ENCODE measurements at places on chromosomes 6 and 20.

GRCh38 chr6:107763946-107764345 is 60.2 kb downstream of the SCML4 start:
- DNase-seq, result no peak

DNA sequence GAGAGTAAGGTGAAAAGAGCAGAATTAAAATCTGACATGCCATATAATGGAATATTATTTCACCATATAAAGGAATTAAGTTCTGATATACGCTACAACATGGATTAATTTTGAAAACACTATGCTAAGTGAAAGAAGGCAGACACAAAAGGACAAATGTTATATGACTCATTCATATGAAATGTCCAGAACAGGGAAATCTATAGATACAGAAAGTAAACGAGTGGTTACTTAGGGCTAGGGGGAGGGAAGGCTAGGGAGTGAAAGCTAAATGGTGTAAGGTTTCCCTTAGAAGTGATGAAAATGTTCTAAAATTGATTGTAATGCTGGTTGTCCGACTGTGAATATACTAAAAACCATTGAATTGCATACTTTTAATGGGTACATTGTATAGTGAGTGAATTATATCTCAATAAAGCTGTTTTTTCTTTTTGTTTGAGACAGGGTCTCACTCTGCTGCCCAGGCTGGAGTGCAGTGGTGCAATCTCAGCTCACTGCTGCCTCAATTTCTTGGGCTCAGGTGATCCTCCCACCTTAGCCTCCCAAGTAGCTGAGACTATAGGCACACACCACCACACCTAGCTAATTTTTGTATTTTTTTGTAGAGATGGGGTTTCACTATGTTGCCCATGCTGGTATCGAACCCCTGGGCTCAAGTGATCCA is 8.2 kb downstream of the PRPH2 start:
- DNase-seq, result no peak

GRCh38 chr6:121584586-121585369 is 149.3 kb downstream of the GJA1 start:
- no peak for DNase-seq

- no peak for DNase-seq
Observed at GRCh38 chr6:115766745-115767462, 293.8 kb downstream of the FRK start.

DNA sequence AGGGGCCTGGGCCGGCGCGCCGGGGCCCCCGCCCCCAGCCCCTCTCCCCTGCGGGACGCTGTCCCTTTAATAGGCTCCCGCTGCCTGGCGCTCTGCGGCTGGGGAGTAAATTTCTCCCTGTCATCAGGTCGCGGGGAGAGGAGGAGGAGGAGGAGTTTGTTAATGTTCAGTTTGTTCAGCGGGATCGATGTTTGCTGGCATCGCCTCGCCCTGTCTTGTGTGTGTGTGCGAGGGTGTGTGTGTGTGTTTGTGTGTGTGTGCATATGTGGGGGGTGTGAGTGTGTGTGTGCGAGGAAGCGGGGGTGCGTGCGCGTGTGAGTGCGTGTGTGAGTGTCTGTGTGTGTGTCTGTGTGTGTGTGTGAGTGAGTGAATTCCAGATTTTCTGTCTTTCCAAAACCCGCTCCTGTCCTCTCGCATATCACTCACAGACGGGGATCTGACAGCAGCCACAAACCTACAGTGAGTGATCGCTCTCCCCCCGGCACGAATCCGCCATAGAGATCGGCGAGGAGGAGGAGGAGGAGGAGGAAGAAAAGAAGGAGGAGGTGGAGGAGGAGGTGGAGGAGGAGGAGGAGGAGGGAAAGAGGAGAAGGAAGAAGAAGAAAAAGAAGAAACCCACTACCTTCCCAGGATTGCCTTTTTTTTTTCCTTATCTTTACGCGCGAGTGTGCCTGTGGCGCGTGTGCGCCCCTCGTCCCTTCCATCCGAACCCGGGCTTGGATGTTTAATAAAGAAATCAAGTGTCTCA is at the start of gene TSHZ2:
Gene TSHZ2 (plus strand): TSS at position 169 of the 748 bp plus-strand sequence. CDS start 936 bp downstream, outside the sequence.
- peak; percentile 28 for DNase-seq

DNA sequence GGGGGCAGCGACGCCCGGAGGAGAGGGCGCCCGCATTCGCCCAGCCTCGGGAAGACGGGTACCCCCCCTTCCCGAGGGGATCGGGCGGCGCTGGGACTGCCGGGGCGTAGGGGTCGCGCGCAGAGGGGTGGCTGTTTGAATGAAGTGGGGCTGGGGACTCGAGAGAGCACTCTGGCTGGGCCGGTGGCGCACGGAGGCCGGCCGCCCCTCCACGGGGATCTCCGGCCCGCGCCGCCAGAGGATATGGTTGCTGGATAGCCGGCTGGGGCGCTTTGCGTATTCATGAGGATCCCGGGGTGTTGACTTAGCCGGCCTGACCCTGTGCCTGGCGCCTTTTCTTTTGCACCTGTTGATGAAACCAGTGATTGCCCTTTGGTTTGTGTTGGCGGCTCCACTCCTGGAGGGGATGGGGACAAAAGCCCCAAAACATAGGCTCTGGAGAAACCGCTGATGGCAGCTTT is 469 bp downstream of the SYNJ2 start:
- no peak for DNase-seq

GRCh38 chr20:63315240-63315689 is 22.3 kb downstream of the COL20A1 start:
- DNase-seq, result no peak

- no peak for DNase-seq
Observed at GRCh38 chr6:66362888-66363287, 655.9 kb upstream of the EYS start.

DNA sequence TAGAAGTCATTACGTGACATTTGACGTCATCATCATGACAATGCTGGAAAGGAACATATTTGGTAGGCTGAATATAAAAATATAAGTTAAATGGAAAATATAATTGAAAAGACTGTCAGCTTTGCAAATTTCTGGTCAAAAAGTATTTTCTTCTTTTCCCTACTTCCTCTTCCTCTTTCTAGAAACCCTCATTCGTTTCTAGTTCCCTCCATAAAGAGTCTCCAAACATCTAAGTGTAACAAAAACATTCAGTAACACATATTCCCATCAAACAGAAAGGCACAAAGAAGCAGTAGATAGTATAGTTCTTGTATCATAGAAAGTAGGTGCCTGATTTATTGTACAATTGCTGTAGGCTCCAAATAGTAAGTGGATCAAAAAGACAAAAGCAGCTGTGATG is 150.8 kb upstream of the FAM83B start:
- DNase-seq, result no peak

DNA sequence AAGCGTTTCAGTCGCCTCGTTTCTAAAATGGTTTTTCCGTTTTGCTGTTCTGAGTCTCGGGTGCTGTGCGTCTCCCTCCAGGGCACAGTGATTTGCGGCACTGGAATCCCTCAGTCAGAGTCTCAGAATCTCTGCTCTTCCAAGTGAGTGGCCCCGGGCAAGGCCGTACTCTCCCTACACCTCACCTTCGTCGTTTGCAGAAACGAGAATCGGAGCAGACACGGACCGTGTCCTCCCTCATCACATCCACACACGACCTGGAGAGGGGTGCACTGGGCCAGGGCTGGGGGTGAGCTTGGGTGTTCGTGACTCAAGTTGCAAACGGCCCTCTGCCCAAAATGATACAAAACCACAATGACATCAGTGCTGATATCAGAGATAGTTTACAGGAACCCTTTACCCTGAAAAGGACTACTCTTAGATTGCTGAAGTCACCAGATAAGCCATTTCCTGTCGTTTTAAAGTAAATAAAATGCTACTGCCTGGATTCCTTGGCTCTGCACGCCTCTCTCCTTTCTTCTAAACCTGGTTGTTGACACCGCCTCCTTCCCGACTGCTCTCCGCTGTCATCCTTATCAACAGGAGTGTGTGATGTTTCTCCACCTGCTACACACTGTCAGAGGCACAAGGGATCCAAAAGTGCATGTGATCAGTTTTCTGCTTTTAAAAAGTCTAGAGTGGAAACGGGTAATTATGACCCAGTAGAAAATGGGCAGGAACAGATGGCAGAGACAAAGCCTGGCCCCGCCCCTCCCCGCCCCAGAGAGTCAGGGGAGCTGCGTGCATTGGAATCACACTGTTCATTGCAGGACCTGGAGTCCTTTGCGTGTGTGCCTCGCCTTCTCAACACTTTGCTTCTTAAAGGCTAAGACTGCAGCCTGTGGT is 38.4 kb downstream of the KIF25 start:
- DNase-seq, result no peak

DNA sequence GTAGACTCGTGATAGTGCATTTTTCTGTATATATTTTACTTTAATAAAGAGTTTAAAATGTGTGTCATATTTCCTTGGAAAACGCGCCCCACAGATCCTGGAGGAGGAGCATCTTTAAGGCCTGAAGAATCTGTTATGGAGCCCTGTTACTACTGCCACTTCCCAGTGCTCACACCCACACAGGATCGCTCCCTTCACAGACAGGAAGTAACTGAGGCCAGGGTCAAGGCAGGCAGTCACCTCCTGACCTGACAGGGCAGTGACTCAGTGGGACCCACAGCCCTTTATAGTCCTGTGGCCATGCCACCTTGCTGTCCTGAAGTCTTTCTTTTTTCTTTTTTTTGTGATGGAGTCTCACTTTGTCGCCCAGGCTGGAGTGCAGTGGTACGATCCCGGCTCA is 9.0 kb downstream of the RRBP1 start:
- no peak for DNase-seq

DNA sequence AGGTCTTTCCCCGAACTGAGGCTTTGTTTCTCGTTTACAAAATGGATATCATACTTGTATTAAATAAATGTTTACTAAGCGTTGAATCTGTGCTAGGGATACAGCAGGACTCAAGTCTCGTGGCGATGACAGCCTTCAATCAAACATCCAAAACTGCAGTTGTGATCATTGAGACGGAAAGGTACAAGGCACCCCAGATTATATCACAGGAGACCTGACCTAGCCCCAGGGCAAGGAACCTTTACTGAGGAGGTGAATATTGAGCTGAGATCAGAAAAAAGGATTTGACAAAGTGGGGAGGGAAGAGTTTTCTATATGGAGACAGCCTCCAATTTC is 476 bp downstream of the AAR2 start:
- no peak for DNase-seq

DNA sequence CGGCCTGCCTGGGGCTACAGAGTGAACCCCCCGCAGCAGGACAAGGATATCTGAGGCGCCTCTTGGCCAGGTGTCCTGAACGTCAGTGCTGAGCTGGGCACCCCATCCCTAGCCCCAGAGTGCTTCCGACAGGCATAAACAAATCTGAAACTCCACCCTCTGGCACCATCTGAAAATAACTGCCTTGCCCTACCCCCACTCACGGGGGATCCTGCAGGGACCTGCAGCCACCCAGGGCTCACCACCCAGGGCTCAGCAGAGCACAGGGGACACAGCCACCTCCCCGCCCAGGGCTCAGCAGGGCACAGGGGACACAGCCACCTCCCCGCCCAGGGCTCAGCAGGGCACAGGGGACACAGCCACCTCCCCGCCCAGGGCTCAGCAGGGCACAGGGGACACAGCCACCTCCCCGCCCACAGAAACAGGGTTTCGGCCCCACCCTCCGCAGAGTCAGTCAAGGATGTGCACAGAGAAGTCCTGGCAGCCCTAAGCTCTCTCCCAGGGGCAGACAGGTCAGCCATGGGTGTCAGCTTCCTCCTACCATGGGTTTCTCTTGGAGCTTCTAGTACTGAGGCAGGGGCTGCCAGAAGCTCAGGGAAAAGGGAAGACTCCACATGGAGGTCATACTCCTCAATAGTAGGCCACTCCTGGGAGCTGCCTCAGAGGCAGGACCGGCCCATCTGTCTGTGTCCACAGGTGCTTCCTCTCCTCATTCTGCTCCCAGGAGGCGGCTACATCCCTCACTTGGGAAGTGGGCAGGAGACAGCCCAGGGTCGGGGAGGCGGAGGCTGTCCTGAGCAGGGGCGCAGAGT is 4.6 kb downstream of the UCKL1 start:
- DNase-seq, result no peak

GRCh38 chr20:40646361-40646760 is 42.7 kb downstream of the MAFB start:
- DNase-seq, result no peak

DNA sequence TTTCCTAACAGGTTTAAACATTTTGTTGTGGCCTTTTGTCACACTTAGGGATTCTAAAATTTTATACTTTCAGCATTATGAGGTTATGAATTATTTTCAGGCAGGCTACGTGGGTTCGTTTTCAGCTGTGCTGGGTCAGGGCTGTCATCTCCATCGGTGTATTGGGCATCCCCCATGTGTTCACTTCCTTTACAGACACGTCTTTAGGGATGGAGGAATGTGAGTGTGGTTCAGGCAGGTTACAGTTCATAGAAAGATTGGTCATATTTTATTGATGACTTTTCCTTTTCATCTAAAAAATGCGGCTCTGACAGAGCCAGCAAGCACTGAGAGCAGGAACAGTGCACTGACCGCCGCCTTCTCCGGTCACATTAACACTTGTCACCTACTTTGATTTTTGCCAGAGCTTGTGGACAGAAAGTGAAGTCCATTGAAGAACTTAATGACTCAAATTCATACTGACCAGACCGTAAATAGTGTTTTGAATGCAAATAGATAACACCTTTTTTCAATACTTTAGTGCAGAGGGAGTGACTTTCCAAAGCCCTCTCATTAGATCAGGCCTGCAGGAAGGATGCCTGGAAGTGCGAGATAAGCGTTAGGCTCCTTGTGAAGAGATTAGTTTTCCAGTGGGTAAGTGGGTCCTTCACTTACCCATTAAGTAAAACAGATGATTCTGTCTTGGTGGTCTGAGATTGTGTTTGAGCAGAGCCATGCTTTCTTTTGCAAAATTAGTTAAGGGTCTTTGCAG is 113.1 kb downstream of the TIAM2 start:
- DNase-seq, result no peak
